Fibroblast of upper back skin (primary cell): ENCODE measurements at places on chromosomes 12 and 14.

DNA sequence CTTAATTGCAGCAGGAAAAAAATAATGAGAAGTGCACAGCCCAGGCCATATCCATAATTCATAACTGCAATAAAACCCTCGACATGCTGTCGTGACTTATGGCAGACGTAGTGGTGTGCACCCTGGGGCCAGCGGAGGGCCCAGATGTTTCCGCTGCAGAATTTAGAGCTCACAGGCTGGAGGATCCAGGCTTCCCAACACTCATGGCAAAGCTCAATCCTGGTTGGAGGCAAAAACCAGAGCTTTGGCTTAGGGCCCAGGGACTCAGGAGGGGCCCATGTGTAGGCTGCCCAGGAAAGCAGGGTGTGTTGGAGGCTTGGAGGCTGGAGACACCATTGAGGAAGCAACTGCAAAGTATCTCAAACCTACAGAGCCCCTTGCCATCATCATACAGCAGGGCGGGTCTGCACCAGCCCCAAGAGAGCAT, 68.7 kb downstream of the SERPINA3 start:
- no peak for DNase-seq

DNA sequence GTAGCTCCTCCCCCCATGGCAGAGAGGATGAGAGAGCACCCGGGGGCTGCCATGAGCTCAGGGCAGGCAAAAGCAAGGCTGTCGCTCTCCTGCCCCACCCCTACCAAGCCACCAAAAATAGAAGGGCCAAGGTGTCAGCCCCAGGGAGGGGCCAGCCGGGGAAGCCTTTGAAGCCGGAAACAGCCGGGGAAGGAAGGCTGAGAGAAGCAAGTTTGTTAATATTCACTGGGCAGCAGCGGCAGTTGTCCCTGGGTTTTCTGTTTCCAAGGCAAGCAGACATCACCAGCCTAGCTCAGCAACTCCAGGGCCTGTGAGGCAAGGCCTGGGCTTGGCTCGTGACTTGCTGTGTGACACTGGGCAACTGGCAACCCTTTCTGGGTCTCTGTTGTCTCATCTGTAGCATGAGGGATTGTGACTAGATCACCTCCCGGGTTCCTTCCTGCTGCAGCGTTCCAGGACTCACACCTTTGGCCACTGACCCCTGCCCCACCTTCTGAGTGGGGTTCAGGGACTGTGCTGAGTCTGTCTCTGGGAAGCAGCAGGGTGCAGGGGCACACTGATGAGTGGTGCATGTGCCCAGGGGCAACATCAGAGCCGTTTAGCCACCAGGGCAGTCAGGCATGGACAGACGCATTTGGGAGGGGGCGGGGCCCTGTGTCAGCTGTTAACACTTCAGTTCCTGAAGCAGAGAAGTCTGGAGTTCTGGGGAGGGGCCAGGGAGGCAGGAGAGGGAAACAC, 24.3 kb downstream of the SYNDIG1L start:
- no peak for DNase-seq

GRCh38 chr12:48818831-48819590, 715 bp downstream of the CACNB3 start:
- DNase-seq, result no peak

GRCh38 chr14:59221568-59221967, 33.1 kb downstream of the DAAM1 start:
- DNase-seq, result no peak

DNA sequence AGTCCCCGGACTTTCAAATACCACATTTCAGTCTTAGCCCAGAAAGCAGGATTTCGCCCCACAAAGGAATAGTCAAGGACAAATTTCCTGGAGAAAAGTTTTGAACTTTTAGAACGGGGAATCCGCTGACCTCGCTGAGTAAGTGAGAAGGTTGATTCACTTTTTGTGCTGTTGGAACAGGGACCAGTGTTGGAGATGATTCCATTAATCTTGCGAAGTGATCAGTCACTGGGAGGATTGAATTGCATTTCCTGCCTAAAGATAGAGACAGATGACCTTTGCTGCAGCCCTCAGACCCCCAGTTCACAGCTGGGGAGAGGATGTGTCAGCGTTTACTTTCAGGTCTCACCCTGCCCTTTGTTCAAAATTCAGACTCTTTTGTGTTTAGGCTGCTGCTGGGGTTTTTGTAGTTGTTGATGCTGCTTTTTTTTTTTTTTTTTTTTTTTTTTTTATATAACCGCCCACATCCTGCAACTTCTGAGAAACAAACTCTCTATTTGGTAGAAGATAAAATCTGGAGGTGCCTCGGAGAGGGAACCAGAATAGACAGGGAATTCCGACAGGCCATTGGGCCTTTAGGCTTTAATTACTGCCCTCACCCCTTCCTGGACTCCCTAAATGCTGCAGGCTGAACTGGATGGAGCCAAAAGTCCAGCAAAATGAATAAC, 9.8 kb upstream of the KDM2B start:
- peak; percentile 58 for DNase-seq

DNA sequence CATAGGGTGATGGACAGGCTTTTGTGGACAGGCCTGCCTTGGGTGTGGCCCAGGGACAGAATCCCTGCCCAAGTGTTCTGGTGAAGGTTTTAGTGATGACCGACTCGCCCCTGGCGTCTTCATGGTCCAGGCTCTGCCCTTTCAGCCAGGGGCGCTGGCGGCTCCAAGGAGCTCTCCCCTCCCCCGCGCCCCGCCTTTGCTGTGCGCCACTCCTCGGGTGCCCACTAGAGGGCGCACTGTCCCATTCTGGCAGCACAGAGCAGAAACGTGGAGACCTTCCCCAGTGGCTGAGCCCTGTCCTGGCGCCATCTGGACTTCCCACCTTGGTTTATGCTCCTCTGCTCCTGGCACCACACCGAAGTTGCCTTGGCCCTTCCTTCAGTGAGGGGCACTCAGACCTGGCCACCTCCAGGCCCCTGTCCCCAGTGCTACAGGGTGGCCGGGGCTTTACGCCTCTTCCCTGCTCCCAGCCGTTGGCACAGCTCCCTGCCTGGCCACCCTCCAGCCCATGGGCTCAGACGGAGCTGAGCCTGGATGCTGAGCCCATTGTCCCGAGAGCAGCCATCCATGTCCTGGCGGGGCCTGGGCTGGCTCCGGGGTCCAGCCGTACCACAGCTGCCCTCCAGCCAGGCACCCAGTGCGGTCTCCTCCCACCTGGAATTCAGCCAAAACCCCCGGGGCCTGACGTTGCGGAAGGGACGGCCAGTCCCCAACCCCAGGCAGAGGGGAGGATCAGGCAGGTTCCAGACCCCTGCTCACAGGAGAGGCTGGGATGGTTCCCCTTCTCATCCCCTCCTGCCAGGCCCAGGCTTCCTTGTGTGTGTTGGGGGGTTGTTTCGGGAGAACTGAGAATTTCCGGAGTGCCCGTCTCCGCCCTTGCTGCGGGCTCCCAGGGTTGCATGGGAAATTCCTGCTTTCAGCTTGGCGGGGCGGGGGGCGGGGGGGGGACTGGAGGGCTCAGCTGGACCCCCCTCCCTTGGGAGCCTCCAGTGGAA, 5.6 kb upstream of the CRIP1 start:
- DNase-seq, result peak; percentile 81

GRCh38 chr14:97137705-97138104, 340.5 kb downstream of the VRK1 start:
- DNase-seq, result no peak

DNA sequence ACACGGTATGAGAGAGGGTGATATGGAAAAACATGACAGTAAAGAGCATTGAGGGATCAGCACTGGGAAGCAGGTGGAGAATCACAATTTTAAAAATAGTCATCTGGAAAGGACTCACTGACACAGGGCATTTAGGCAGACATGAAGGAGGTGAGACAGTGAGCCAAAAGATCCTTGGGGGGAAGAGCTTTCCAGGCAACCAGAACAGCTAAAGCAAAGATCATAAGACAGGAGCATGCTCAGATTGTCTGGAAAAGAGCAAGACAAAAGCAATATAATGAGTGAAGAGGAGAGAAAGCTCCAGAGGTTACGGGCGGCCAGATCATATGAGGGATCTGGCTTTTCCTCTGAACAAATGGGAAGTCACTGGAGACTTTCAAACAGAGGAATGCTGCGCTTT, 63.9 kb downstream of the DENND5B start:
- DNase-seq, result no peak

DNA sequence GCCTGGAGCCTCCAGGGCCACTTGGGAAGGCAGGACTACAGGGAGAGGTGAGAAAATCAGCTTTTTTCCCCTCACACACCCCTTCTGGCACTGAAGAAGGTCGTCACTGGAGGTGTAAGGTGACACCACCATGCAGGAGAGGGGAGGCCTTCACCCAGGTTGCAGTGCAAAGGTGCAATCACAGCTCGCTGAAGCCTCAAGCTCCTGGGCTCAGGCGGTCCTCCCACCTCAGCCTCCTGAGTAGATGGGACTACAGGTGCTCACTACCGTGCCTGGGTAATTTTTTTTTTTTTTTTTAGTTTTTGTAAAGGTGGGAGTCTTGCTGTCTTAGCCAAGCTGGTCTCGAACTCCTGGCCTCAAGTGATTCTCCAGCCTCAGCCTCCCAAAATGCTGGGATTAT, 93.6 kb downstream of the TNFAIP2 start:
- no peak for DNase-seq

- DNase-seq, result peak; percentile 73
Measured at GRCh38 chr14:64704143-64704742, at the start of gene PLEKHG3. Gene PLEKHG3 (plus strand): TSS chr14:64704424. CDS start chr14:64727632, 23,208 bp downstream.

DNA sequence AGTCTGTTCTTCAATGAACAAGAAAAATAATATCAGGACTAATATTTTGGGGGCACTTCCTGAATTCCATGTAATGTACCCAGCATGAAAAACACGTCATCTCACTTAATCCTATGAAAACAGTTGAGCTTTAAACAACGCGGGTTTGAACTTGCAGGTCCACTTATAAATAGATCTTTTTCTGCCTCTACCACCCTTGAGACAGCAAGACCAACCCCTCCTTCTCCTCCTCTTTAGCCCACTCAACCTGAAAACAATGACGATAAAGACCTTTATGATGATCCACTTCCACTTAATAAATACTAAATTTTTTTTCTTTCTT, 203.9 kb upstream of the KRR1 start:
- no peak for DNase-seq

- DNase-seq, result no peak
Measured at GRCh38 chr12:50104417-50105366, 884 bp downstream of the GPD1 start.

- DNase-seq, result peak; percentile 92
Measured at GRCh38 chr14:51395361-51395849, 155.4 kb downstream of the TMX1 start.

GRCh38 chr14:70921669-70922068, 14.4 kb downstream of the PCNX1 start:
- no peak for DNase-seq

GRCh38 chr14:89701211-89702043, 253.1 kb downstream of the EFCAB11 start:
- DNase-seq, result peak; percentile 81

GRCh38 chr14:72975770-72976169, 49.5 kb downstream of the DCAF4 start:
- no peak for DNase-seq

- no peak for DNase-seq
Measured at GRCh38 chr12:131190965-131191364, 237.3 kb downstream of the ADGRD1 start.

DNA sequence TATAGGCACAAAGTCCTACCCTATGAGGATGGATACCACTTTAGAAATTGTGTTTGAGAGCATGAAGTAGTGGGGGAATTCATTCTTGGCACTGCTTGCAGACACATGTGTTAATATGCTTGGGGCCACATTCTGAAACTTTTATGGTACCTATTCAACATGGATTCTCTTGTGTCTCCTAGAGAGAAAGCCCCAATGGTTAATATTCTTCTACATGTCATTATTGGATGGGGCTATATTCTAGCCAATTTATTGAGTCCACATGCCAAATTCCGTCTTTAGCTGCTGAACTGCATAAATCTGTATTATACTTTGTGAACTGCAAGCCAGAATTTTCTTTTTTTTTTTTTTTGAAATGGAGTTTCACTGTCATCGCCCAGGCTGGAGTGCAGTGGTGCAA, 140.0 kb downstream of the KICS2 start:
- no peak for DNase-seq

GRCh38 chr14:105340821-105341733, 26.5 kb downstream of the PACS2 start:
- no peak for DNase-seq

- DNase-seq, result no peak
Measured at GRCh38 chr12:107903341-107904061, 129.0 kb downstream of the ASCL4 start.

DNA sequence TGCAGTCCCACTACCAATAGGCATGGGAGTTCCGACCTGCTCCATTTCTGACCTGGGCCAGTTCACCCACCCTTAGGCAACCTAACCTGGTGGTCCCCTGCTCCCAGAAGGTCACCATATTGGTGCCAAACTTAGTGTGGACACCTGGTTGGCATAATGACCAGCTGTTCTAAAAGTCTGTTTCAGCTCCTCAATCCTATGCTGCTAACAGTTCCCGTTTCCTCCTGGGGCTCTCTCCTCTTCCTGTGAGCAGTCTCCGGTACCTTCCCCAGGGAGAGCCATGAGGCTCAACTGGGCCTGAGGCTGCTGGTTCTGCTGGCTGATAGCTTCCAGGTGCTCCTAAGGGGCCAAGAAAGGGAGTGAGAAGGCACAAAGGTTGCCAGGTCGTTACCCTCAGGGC, 15.9 kb upstream of the BLTP3B start:
- DNase-seq, result no peak

DNA sequence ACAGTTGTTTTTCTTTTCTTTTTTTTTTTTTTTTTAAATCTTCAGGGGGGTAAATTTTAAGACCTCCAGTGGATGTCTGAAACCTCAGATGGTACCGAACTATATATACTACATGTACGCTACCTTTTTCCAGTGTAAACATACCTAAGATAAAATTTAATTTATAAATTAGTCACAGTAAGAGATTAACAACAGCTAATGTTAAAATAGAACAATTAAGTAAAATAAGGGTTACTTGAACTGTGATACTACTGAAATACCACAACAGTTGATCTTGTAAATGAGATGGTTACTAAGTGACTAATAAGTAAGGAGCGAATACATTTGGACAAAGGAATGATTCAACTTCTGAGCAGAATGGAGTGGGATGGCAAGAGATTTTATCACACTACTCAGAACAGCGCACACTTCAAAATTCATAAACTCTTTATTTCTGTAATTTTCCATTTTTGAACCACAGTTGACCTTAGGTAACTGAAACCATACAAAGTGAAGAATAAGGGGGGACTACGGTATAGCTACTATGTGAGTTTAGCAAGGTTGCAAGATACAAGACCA, 80.5 kb upstream of the PCED1B start:
- peak; percentile 63 for DNase-seq

- no peak for DNase-seq
Measured at GRCh38 chr12:4478933-4479332, 33.3 kb upstream of the FGF6 start.

DNA sequence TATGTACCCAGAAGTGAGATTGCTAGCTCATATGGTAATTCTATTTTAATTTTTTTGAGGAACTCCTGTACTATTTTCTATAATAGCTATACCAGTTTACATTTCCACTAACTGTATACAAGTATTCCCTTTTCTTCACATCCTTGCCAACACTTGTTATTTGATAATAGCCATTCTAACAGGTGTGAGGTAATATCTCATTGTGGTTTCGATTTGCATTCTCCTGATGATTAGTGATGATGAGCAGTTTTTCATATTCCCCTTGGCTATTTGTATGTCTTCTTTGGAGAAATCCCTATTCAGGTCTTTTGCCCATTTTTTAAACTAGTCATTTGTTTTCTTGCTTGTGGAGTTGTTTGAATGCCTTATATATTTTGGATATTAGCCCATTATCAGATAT, 121.3 kb downstream of the BBS10 start:
- no peak for DNase-seq

GRCh38 chr12:93583627-93584392, 11.3 kb downstream of the SOCS2 start:
- DNase-seq, result no peak
